ENCODE measurements at places on chromosomes 7 and 10.

GRCh38 chr10:76393875-76394706 lies 962.7 kb downstream of the LRMDA start:
- DNase-seq = no peak

DNA sequence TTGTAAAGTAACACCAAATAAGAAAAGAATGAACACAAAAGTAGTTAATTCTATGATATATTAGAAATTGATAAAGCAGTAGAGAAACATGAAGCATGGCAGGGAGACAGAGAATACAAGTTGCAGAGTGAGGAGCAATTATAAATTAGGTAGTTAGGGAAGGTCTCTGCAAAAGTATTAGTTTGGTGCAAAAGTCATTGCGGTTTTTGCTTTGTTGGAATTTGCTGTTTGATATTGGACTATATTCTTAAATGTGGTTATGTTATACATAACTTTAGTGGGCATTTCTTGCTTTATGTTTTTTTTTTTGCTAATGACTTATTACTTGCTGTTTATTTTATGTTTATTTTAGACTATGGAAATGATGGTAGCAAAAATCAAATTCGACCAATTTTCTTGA lies 402.2 kb downstream of the SFMBT2 start:
- DNase-seq = no peak

GRCh38 chr7:65927489-65928448 lies 54.2 kb downstream of the GUSB start:
- no peak for DNase-seq

DNA sequence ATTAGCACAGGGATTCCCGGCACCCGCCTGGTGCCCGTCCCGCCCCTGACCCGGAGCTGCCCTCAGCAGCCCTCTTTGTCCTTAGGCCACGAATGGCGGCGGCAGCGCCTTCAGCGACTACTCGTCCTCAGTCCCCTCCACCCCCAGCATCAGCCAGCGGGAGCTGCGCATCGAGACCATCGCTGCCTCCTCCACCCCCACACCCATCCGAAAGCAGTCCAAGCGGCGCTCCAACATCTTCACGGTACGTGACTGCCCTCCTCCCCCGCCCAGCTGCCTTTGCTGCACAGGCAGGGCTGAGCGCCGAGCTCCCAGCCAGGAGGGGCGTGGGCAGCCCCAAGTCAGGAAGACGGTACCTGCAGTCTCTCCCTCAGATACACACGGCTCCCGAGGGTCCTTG lies 33.6 kb downstream of the AGAP3 start:
- DNase-seq = no peak

DNA sequence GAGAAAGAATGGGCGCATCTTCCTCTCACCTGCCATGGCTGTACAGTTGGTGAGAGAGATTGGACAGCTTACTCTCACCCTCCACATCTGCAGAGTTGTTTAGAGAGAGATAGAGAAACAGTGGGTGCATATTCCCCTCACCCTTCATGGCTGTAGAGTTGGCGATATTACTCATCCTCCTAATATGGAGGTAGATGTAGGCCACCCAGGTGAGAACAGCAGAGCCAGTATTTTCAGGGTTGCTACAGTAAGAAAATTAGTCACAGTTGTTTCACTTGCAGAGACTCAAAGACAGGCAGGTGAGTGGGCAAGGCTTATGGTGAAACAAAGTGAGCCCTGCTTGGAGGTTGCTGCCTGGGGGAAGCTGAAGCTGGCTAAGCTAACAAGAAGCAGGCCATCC lies 65.0 kb upstream of the PFKP start:
- no peak for DNase-seq

DNA sequence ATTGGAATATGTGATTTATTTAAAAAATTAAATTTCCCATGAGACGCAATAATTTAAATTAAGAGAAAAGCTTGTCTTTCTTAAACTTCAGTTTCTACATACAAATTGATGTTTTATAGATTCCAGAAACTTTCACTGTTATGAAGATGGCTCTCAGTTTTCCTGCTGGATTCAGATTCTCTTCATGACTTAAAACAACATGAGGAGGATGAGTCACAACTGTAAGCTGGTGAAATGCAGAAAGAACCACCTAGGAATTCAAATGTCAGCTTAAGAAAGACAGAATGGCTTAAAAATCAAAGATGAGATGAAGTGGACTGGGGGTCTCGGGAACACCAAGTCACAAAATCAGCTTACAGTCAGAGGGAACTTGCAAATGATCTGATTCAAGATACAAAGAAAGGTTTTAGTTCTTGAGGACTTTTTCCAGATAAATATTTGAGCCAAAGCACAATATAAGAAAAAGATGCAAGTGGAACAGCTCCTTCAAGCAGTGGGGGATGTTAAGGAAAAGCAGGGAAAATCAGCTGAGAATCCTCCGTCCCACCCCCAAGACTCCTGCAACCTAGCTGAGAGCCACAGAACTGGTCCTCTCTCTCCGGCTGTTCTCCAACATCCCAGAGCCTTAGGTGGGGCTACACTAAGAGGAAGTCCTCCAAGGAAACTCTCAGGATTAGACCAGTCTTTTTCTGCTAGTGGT lies 279.8 kb downstream of the KCNMA1 start:
- no peak for DNase-seq

GRCh38 chr7:159238541-159238940 lies 93.9 kb upstream of the VIPR2 start:
- DNase-seq = no peak

- peak; percentile 87 for DNase-seq
Observed at GRCh38 chr10:30529373-30529998, 95.5 kb downstream of the MAP3K8 start.

DNA sequence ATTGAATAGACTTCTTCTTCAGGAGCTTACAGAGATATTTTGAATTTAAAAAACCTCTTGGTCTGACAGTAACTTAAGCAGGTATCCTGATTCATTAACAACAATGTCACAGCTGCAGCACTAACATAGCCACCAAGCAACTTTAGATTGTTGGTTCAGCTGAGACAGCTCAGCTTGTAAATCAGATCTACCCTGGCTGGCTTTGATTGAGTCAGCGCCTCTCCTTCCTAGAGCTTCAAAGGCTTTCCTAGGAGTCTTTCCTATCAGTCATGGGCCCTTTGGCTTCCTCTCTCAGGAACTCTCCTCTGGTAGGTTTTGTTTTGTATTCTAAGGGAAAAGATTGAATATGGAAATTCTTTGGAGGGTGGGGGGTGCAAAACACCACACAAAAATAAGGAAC lies 70.7 kb upstream of the STEAP4 start:
- DNase-seq = no peak

DNA sequence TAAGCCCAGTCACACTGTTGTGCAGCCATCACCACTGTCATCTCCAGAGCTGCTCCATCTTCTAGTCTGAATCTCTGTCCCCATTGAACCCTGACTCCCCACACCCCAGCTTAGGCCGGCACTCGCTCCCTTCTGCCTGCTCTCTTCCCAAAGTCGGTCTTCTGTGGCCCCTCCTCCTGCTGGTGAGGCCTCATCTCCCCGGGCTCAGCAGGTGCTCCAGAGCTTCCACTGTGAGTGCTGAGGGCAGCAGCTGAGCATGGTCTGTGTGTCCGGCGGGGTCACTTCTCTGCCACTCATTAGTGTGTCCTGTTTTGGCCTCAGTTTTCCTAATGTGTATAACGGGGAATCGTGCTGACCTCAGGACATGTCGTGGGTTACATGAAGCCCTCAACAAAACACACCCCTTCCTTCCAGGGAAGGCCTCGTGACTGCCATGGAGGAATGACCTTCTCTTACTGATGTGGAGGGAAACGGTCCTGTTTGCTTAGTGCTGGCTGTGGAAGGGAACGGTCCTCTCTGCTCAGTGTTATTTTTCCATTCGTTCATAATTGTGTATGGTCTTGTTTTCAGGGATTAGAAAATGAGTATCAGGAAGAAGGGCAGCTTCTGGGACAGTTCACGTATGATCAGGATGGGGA lies 4.3 kb upstream of the GET4 start:
- DNase-seq = peak; percentile 33

DNA sequence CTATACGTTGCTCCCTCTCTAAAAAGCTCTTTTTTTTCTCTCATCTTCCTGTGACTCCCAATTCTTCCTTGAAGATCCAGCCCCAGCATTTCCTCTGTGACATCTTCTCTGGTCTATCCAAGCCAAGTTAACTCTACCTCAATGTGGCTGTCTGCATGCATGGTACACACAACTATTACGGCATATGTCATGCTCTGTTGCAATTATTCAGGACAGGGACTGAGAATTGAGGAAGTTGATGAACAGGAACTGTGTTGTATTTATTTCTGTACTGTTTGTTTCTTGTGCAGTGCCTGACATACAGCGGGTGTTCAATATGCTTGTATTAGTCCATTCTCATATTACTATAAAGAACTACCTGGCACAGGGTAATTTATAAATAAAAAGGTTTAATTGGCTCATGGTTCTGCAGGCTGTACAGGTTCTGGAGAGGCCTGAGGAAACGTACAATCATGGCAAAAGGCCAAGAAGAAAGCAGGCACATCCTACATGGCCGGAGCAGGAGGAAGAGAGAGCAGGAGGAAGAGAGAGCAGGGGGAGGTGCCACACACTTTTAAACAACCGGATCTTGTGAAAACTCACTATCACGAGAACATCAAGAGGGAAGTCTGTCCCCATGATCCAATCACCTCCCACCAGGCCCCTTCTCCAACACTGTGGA lies 6.3 kb downstream of the TRPV5 start:
- no peak for DNase-seq

- no peak for DNase-seq
Observed at GRCh38 chr7:137462847-137463246, 119.3 kb upstream of the PTN start.

Data from Right ventricle myocardium superior (tissue), 1 donor.